GM03348 (cell line): ENCODE measurements at places on chromosomes 5 and 9.

DNA sequence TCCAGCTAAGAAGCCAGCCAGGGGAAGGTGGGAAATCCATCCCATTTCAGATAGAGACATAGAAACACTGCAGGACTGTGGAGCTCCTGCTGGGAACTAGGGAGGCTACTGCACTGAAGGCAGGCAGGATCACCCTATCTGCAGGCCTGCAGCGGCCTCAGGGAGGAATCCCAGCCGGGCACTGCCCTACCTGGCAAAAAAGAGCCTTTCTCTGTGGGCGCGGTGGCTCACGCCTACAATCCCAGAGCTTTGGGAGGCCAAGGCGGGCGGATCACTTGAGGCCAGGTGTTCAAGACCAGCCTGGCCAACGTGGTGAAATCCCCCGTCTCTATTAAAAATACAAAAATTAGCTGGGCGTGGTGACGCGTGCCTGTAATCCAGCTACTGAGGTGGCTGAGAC lies 71.4 kb upstream of the PHYKPL start:
- DNase-seq: no peak

GRCh38 chr5:10446490-10446889 lies 4.8 kb downstream of the ROPN1L start:
- DNase-seq: no peak

DNA sequence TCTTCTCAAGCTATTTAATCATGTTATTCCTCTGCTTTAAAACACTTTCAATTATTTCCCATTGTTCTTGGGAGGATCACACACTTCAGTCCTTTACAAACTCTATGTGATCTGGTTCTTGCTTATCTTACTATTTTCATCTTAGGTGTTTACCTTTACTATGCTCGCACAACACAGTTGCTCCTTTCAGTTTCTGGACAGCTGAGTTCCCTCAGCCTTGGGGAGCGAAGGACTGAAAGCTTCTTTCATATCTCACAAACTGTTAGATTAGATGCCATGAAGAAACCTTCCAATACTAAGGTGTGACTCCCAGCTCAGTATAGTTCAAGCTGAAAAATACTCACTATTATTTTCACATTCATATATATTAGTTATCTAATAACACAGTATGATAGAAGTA lies 117.9 kb downstream of the CDC42SE2 start:
- no peak for DNase-seq

GRCh38 chr5:79774171-79774854 lies 84.7 kb downstream of the CMYA5 start:
- peak; percentile 49 for DNase-seq

- DNase-seq: no peak
Observed at GRCh38 chr5:88952996-88953643, 70.1 kb upstream of the MEF2C start.
